Cerebellum (tissue), 4 donors: ENCODE measurements at places on chromosomes 11 and 22.

DNA sequence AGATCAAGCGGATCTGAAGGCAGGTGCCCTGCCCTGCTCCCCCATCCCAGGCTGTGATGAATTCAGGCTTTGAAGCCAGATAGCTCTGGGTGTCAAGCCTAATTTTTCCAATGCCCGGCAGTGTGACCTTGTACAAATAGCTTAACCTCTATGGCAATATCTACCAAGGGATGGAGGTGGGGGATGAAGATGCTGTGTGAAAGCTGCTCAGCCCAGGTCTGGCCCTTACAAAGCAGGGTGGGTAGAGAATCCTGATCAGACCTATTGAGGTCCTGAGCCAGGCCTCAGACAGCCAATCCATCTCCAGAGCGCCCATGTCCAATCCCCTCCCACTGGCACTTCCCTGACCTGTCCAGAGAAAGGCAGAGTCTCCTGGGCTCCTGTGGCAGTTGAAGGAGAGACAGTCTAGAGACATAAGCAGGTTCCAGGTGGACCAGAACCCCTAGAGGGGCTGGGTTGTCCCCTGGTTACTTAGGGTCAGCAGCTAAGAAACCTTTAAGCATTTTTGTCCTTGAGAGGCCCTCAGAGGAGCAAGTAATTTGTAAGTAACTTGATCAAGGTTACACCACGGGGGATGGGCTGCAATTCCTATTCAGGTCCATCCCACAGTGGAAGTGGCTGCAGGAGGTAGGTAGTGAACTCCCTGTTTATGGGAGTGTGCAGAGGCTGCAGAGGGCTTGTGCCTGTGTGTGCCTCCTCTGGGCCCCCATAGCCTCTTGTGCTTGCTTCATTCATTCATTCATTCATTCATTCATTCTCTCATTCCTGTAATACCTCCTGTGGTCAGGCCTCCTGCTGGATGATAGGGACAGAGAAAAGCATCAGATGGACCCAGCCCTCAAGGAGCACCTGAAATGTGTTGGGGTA lies 10.4 kb downstream of the P2RY2 start:
- DNase-seq, result no peak

GRCh38 chr11:60791153-60791933 lies 6.2 kb downstream of the MS4A10 start:
- no peak for DNase-seq

GRCh38 chr11:103906291-103906867 lies 130.1 kb upstream of the DDI1 start:
- no peak for DNase-seq

GRCh38 chr11:118918128-118918685 lies 7.5 kb downstream of the BCL9L start:
- DNase-seq, result no peak

- DNase-seq, result no peak
Observed at GRCh38 chr22:50626850-50627641, 906 bp downstream of the ARSA start.

GRCh38 chr11:111351374-111352055 lies 27.6 kb downstream of the POU2AF1 start:
- no peak for DNase-seq

GRCh38 chr11:128784059-128784804 lies 82.9 kb downstream of the KCNJ1 start:
- no peak for DNase-seq

DNA sequence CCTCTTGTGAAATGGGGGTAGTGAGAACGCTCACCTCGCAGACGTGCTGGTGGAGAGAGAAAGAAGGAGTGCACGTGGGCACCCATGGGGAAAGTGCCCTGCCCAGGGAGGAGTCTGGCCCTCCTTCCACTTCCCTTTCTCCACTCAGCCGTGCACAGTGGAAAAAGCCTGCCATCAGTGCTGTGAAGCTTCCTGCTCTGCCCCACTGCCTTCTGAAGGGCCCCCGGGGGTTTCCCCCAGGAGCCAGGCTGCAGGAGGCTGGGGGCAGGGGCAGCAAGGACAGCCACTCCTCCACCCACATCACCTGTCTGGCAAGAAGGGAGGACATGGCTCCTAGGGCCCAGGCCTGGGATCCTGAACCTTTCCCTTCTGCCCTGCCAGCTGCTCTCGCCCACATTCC lies 7.6 kb downstream of the TP53I11 start:
- no peak for DNase-seq
